ENCODE measurements at places on chromosomes 4 and X.

- DNase-seq: no peak
Observed at GRCh38 chr4:182169572-182169971, 73.6 kb upstream of the TENM3 start.

- no peak for DNase-seq
Observed at GRCh38 chrX:151416579-151416978, 19.6 kb downstream of the VMA21 start.

- DNase-seq: no peak
Observed at GRCh38 chr4:151664289-151664688, 96.5 kb downstream of the GATB start.

GRCh38 chrX:11437642-11438379 is 144.6 kb downstream of the AMELX start:
- peak; percentile 91 for DNase-seq

DNA sequence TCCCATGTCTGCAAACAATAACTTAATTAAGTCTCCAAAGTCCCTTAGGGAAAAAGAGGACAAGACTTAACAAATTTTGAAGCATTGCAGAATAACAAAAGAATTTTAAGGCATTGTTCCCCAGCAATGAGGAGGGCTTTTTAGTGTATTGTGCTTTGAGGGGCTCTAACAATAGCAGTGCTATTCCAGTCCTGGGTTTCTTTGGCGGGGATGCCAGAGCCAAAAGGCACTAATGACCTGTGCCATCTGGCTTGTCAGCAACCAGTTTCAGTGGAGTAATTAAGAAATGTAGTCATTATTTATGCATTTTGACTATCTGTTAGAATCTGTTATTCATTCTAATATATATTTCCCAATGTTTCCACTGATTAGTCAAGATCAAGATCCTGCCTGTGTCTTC is 575.4 kb downstream of the SPRY1 start:
- DNase-seq: no peak

GRCh38 chr4:86013621-86014020 is 346.2 kb downstream of the MAPK10 start:
- DNase-seq: peak; percentile 60

- DNase-seq: no peak
Observed at GRCh38 chr4:54709400-54709799, 51.6 kb downstream of the KIT start.

DNA sequence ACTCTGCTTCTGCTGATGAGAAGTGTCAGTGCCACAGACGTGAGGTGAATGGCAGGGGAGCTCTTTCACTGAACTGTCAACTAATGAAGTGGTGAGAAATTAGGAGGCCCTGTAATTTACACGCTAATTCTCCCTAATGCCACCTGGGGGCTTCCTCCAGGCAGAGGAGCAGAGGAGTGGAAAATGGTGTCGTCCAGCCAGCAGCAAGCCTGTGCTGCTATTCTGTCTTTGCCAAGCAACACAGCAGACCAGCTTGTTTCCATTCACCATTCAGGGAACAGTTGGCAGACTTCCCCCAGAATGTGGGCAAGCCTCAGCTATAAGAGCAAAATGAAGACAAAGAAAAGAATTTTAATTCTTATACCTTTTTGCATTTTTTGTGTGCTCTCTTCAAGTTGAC is 245.2 kb upstream of the TET2 start:
- no peak for DNase-seq

DNA sequence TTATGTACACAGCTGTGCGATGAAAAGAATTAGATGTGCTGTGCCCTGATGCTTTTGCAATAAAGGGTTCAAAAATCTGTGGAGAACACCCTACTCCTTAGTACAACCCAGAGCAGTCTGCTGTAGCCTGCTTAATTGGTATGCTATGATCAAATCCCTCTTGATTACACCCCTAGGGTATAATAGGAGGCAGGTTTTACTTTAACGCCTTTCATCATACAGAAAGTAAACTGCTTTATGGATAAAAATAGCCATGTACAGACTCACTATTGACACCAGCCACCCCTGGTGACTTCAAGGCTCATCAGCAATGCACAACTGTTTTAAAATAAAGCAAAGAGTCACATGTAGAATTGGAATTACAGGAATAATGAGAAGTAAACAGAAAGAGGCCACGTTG is 315.3 kb downstream of the DMD start:
- no peak for DNase-seq

GRCh38 chrX:50905334-50905733 is 5.2 kb upstream of the BMP15 start:
- peak; percentile 0 for DNase-seq

DNA sequence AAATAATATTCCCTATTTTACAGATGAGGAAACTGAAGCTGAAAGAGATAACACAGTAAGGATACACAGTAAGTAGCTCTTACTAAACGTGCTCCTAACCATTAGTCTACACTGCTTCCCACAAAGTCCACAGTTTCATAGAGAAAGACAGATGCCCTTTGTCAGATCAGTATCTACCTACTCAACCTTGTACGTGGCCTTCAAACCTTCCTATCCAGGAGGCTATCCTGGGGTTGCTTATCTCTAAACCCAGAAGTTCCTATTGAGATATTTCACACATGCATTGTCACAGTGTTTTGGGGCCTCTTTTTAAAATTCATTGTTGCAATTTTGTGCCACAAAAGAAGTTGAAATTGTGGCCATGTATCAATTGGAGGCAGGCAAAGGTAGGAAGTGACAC is 208.0 kb downstream of the ENOX2 start:
- DNase-seq: no peak

DNA sequence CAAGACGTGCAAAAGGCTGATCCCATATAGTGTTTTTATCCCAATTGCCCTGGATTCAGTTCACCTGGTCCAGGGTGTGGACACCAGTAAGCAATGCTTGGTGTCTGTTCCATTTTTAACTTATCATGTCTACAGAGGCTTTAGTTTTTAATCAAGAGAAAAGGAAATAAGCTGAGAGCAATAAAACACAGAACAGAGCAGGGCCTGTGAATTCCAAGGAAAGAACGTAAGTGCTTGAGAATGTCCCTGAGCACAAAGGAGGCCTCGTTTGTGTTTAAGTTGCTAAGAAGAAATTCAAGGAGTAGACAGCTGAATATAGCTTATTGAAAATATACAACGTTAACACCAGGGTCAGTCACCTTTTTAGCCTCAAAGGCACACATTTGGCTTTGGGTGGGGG is 191.3 kb downstream of the GPC3 start:
- DNase-seq: peak; percentile 12

- DNase-seq: no peak
Observed at GRCh38 chr4:2781911-2782310, 11.0 kb upstream of the SH3BP2 start.

DNA sequence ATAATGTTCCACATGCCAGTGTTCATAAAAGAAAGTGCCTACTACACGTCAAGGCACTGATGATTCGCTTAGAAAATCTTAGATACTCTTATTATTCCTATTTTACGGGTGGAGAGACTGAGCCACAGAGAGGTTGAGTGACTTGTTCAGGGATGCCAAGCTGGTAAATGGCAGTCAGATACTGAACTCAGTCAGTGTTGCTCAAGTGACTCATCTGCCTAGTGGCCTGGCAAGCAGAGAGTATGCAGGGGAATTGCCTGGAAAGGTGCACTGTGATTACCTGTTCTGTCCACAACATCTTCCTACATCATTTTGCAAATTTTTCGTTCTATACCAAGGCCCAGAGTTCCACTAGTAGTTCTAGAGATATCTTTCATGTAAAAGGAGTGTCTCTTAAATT is 68.4 kb downstream of the RAPGEF2 start:
- no peak for DNase-seq

DNA sequence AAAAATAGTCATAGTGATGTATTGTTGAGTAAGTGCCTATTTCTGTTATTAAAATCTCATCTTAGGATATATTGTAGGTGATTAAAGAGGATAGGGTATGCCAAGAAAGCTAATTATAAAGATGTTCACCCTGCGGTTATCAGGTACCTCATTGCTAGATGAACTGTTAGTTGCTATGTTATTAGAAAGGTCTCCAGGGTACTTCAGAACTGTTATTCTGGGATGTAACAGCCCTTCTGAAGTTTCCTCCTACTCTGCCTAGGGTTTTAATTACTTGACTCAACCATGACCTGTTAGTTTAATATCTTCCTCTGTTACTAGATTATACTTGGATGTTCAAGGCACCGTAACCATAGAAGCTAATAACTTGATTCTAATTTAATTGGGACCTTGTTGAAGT is 15.4 kb downstream of the TMPRSS11E start:
- DNase-seq: no peak

DNA sequence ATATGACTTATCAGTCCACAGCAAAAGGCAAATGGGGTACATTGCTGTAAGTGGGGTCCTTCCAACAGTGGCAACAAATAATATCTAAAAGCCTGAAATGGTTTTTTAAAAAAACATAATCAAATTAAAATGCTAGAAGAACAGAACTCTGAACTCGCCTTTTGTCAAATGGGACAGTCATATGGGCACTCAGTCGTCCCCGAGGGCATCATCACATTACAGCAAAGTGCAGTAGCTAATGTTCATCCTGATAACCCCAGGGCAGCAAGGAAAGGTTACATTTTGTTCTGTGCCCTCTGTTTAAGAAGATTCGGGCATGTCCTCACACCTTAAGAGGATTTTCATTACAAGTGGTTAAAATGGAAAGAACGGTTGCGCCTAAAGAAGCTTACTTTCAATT is 997.9 kb upstream of the TENM3 start:
- DNase-seq: no peak

- DNase-seq: no peak
Observed at GRCh38 chr4:36215627-36216026, 28.7 kb downstream of the ARAP2 start.

- no peak for DNase-seq
Observed at GRCh38 chrX:124690495-124690894, 344.1 kb downstream of the SH2D1A start.

DNA sequence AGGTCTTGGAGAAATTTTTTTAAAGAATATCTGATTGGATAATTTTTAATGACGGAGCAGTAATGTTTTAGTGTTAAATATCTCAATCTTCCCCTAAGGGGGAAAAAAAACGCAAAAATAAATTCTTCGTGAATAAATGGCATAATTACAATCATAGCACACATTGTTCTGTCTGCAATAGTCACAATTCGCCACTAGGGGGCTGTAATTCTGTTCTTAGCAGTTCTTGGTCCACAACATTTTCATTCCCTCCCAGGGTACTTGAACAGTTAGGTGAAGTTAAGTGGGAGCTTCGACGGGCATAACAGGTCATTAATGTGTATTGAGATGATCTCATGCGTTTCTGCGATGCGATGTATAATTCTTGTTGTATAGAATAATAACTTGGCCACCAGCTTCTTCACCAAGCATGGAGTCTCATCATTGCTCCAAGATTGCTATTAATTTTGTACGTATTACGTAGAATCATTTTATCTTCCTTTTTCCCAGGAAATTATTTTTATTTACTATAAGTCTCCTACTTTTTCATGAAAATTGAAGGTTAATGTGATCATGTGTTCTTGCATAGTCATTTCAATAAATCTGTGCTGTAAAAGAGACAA is 27.2 kb downstream of the HTR2C start:
- peak; percentile 34 for DNase-seq

DNA sequence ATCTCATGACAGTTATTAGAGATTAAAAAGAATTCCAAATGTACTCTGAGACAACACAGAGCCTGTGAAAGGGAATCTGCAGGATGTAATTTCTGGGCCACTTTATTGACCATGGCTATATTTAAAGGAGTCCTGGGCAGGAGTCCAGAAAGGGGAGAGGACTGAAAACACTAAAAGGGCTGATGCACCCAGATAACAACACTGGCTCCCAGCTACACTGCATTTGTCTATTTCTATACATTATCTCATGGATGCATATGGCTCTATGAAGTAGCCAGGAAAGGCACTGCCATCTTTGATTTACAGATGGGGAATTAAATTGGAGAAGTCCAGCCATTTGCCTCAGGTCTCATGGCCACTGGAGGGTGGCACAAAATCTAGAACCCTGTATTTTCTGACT is 56.0 kb downstream of the MED28 start:
- no peak for DNase-seq

- peak; percentile 85 for DNase-seq
Observed at GRCh38 chrX:39261446-39262147, 460.3 kb downstream of the MID1IP1 start.

DNA sequence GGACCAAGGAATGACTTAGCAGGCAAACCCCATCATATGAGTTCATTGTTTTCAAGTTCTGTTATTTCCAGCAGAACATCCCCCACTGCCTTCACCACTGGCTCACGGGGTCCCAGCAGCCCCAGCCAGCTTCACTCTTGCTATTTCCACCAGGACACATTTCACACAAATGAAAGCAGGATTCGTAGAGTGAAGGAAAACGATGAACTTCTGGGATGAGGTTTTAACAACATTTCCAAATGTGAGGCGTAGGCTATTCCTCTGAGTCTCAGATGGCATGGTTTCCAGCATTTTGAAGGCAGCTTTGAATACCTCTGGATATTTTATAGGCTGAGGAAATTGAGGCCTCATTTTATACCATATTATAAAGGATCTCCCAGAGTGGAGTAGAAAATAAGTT is 32.9 kb upstream of the EGFL6 start:
- DNase-seq: no peak

GRCh38 chr4:171920901-171921300 is 107.7 kb downstream of the GALNTL6 start:
- DNase-seq: no peak

DNA sequence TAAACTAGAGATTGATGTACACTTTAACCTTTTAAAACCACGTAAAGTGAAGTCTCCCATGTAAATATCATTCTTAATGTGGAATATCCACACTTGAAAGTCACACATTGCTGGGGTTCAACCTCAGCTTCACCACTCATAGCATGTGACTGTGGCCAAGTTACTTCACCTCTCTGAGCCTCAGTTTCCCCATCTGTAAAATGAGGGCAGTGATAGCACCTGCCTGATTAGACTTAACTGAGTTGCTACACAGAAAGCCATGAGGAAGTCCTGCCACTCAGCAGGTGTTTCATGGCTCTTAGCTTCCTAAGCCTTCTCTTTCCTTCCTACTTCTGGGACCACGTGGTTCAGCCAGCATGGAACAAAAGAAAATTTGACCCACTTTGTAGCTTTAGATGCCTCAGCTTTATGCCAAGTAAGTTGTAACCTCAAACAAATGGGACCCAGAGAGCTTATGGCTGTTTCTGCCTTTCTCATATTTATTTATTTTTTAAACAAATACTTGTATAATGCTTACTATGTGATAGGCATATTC is 277.3 kb upstream of the KLF3 start:
- DNase-seq: no peak

DNA sequence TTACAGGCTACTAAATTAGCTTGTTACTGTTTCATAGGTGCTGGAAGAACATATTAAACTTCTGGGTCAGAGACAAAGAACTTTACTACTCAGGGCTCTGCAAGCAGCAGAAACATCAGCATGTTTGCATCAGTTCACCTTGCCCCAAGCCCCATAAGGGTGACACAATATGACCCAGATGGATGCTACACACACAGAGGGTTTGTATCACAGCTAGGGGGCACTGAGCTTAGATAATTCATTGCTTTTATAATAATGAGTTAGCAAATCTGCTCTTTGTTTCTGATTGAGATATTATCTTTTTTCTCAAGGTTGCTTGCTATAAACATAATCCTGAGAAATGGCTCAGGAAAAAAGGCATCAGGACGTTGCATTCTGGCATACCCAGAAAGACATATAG is 4.8 kb upstream of the SYNPO2 start:
- no peak for DNase-seq

- no peak for DNase-seq
Observed at GRCh38 chrX:14775416-14775815, 97.5 kb downstream of the FANCB start.

Measured in fibroblast of skin of scalp (primary cell).